H7 (cell line): ENCODE measurements at places on chromosomes 4 and X.

GRCh38 chrX:16258882-16259281, 91.6 kb downstream of the MAGEB17 start:
- DNase-seq = peak; percentile 20

DNA sequence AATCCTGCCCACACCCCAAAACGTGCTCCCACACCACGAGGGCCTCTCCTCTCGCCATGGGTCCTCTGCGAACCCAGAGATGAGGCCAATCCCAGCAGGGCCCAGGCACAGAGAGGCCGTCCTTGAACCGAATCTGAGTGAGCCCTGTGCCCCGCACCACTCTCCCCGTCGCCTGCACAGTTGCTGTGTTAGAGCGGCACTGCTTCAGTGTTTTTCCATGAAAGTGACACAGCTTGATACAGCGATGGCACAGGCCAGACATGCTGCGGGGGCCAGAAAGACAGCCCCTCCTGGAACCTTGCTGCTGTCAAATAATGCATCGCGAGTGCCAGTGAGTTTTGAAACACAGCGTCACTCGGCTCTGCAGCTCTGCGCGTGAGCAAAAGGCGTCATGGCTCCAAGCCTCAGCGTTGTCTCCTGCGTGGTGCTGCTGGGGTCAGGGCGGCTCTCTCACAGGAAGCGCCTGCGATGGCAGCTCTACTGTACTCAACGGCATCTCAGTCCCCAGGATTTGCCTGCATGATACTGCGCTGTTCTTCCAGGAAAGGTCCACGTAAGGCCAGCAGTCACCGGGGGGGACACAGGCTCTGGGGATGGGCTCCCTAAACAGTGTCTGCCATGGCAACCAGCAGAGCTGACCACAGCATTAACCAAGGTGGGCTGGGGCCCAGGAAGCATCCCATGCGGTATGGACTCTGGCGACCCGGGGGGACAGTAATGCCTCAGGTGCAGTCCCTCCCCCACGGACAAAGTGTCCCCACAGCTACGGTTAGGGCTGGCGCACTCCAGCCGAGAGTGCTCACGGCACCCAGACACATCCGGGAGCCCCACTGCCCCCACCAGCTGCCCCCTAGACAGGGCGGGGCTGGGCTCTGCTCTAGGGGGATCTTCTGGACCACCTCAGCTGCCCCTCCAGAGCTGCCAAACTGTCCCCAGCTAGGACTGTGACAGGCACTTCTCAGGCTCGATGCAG, 63.1 kb downstream of the ACOX3 start:
- DNase-seq = no peak

DNA sequence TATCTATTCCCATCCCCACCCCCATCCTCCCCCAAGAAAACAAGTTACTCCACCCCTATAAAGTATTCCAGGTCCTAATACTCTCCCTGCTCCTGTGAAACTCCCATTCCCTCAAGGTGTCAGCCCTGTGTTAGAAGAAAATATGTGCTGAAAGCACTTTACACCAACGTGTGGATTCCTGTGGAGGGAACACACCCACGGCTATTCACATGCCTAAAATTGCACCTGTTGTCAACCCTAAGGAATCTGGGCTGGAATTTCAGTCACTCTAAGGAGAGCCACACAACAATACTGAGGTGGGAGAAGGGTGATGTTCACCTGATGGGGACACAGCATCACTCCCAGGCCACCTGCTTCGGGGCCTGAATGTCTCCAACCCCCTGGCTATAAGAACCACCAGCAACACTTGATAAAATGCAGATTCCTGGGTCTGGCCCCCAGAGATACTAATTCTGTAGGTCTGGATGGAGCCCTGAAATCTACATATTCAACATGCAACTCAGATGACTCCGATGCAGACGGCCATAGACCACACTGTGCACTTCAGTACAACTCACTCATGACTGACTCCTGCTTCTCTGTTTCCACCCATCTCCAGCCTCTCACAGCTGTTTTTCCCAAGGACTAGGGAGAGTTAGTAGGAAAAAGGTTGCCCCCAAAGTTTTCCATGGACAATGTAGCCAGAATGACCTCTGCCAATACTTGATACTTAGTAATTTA, 15.8 kb downstream of the SCD5 start:
- peak; percentile 31 for DNase-seq

GRCh38 chr4:153421941-153422340, 44.2 kb upstream of the TMEM131L start:
- DNase-seq = no peak

DNA sequence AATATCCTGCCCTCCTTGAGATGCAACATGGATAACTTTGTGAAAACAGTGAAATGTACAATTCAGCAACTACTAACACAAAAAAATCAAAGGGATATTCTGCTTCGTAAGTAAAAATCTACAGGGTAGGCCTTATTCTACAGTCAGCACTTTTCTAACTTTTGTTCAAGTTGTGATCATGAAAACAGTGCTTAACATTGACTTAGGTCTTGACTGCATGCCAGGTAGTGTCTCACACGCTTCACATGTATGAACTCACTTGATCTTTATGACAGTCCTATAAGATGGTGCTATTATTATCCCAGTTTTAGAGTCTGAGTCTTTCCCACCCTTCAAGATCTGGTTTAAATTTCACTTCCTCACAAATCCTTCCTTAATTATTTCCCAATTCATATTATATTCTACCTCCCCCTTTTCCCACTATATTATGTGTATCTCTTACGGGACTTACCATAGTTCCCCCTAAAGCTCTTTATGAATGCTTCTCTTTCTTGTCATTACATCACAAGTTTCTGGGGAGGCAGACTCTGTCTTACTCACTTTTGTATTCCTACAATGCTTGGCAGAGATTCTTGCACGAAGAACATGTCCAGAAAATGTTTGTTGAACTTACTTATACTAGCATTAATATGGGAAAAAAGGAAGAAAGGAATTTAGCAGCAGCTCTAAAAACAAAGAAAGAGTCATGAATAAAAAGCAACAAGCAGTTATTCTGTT, 179.8 kb downstream of the SCFD2 start:
- DNase-seq = no peak

GRCh38 chrX:49053223-49054072, 5.4 kb upstream of the CCDC120 start:
- DNase-seq = peak; percentile 98

- DNase-seq = no peak
These were observed 311.7 kb downstream of the FBXW7 start for GRCh38 chr4:152224223-152224622.

GRCh38 chr4:74156521-74156920, 1.4 kb upstream of the MTHFD2L start:
- no peak for DNase-seq

GRCh38 chr4:157220371-157220881, at the start of gene GRIA2:
TSS of gene GRIA2 (plus strand) at chr4:157220728. CDS start at chr4:157221043, 315 bp downstream.
- peak; percentile 87 for DNase-seq

DNA sequence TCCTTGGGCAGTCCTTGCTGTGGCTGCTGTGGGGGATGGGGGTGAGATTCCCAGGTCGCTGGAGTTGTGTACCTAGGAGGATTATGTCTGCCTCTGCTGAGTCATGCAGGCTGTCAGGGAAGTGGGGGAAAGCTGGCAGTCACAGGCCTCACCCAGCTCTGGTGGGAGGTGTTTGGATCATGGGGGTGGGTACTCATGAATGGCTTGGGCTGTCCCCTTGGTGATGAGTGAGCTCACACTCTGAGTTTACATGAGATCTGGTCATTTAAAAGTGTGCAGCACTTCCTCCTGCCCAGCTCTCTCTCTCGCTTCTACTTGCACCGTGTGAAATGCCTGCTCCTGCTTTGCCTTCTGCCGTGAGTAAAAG, 24.6 kb upstream of the PDLIM3 start:
- no peak for DNase-seq

DNA sequence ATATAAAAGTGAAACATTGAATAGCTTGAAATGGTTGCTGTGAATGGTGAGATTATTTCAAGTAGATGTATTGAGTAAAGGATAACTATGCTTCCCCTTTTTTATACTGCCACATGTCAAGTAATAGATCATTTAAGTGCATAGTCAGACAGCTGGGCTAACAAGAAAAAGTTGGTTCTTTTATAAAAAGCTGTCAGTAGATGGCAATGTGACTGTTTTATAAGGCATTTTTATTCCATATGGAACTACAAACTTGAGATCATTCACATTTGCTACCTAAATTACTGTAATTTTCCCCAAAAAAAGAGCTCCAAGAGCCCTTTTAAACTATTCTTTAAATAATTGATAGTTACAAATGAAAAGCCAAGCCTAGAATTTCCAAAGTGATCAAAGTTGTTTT, 831.0 kb downstream of the C4orf33 start:
- DNase-seq = no peak

- no peak for DNase-seq
These were observed 78.3 kb upstream of the EGFL6 start for GRCh38 chrX:13491061-13491460.

GRCh38 chrX:12919051-12919450, 12.6 kb downstream of the TLR8 start:
- DNase-seq = no peak
